T-helper 2 cell treated with Interferon-gamma antibody and Interleukin-4, amounts not matched to agents 5 μg/mL and 100 μg/mL, for 36 hours (primary cell): ENCODE measurements at places on chromosomes 4 and X.

DNA sequence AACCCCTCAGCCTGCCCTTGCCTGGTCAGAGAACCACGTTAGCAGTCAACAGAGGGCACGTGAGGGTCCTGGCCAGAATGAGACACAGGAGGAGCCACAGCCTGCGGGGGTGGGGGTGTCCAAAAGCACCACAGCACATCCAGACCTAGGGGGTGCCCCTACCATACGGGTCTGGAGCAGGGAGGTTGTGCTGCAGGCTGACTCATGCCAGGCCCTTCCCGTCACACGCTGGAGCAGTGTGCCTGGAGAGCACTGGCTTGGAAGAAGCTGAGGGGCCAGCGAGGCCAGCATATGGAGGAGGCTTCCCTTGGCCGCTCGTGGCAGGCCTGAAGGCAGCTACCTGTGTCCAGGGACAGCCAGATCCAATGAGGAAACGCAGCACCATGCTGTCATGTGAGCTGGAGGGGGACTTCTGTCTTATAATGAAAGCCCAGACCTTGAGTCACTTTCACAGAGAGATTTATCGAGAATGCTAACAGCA is 1.5 kb upstream of the IRAK1 start:
- DNase-seq, result peak; percentile 20

DNA sequence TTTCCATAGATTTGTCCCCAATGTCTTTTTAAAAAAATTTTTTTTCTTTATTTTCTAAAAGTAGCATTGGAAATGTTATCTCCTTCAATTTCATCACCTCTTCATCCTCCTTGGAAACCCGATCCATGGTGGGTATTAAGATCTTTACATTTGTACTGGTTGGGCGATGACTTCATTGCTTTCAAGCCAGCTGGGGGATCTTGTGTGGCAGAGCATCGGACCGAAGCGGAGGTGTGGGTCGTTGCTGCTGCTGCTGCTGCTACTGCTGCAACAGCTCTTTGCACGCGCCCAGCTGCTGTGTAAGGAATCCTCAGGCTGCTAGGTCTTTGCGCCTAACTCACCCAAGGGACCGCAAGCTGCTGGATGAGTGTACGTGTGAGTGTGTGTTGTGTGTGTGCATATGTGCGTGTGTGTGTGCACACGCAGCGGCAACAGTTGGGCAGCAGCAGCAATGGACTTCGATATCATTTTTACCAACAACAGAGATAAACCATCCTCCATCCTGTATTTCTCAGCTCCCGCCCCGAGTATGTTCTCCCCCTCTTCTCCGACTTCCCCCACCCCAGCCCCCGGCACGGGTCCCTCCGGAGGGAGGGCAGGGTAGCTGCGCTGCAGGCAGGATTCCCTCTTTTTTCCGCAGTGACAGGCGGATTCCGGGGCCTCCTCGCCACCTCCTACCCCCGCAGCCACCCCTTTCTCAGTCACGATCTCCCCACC is 768 bp upstream of the CDKL5 start:
- no peak for DNase-seq

DNA sequence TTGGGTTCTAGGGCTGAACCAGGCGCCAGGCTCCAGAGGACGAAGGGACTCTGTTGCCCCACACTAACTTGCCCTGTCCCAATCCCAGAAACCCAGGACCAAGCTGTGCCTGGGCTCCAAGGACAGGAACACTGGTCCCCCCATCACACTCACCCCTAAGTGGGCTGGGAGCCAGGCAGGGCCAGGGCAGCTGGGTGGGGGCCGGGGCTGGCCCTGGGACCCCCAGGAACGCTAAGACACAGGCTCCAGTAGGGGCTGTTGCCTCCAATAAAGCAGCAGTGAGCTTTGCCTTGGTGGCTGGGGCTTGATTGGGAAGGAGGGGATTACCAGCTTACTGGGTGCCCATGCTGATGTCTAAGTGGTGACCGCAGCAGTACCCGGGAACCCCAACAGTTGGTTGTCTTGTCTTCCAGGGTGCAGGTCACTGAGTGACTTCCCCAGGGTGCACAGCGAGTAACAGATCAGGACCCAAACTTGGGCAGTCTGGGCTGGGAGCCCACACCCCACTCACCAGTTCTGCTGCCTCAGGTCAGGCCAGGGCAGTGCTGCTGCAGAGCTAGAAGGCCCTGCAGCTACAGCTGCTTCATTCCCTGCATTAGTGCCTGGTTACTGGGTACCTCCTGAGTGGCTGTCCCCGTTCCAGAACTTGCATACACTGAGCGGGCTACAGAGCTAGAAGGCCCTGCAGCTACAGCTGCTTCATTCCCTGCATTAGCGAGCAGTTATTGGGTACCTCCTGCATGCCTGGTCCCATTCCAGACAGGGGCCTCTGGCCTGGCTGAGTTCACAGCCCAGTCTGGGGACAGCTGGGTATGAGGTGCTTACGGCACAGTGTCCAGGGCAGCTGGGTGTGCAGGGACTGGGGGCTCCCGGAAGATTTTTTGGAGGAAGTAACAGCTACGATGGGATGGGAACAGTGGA is 9.4 kb upstream of the ADD1 start:
- no peak for DNase-seq

DNA sequence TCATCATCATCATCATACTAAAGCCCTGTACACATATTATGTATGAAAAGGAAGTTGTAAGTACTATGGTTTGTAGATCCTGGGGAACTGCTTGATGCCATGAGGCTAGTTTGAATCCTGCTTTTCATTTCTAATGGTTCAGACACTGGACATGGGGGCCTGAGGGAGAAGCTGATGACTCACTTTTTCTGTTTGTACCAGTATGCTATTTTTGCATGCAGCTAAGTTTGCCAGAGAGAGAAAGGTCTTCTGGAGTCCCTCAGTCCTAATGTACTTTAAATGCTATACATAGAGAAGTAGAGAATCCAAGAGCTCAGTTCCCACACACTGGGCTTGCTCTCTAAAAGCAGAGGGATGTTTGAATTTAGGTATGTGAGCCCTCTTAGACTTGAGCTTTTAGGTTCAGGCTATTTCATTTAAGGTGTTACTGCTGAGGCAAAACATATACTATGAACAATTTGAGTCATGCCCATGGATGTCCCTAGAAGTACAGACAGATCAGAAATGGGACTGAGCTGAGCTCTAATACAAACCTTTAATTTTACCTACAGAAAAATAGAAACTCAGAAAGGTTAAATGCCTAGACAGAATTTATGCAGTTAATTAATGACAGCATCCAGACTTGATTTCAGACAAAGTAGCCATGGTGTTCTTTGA is 17.6 kb upstream of the HS3ST1 start:
- no peak for DNase-seq

GRCh38 chr4:185651137-185651677 is 115.9 kb upstream of the PDLIM3 start:
- DNase-seq, result no peak
